Muscle of leg (tissue), 16 donors: ENCODE measurements at places on chromosomes 3 and 15. TPM values are rescaled to one million over a fixed set of nuclear protein-coding genes. Genes with fewer than 3 reads are reported as not detected.

The EFHB gene
- 0.89 TPM for total RNA-seq

The GOLGA8N gene
- 9.2 TPM for total RNA-seq

The PLXNB1 gene
- total RNA-seq = 11.3 TPM

The TRPC1 gene
- 16.3 TPM for total RNA-seq

The SORD gene
- 8.7 TPM for total RNA-seq

The FANCD2OS gene
- not detected for total RNA-seq

The THBS1 gene
- 101 TPM for total RNA-seq

The CTXN2 gene
- total RNA-seq = not detected

The IL12A gene
- 0.71 TPM for total RNA-seq

The PRR20G gene
- total RNA-seq = not detected

The TNNC1 gene
- 608 TPM for total RNA-seq

The SELENOS gene
- total RNA-seq = 44.0 TPM
